Tongue (tissue), 3 donors: ENCODE measurements at places on chromosomes 1 and 21.
A peak's percentile ranks its signal among the peaks of the same experiment; 100 is the strongest.

- DNase-seq: peak; percentile 93
Observed at GRCh38 chr1:203306089-203306964, 1.0 kb downstream of the BTG2 start.

DNA sequence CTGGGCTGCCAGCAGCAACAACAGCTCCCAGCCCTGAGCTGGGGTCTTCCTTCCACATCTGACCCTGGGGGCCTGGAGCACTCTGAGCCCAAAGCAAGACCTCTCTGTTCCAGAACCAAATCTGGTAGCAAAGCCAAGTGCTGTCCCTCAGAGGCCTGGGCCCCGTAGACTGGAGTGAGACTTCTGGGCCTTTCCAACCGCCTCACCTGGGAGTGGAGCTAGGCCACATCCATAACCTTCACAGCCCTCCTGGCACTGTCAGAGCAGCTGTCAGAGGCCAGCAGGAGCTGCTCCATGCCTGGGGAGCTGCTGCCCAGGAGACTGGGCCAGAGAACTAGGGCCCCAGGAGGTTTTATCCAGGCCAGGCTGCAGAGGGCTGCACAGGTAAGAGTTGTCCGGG is 15.4 kb upstream of the SLC5A9 start:
- no peak for DNase-seq

DNA sequence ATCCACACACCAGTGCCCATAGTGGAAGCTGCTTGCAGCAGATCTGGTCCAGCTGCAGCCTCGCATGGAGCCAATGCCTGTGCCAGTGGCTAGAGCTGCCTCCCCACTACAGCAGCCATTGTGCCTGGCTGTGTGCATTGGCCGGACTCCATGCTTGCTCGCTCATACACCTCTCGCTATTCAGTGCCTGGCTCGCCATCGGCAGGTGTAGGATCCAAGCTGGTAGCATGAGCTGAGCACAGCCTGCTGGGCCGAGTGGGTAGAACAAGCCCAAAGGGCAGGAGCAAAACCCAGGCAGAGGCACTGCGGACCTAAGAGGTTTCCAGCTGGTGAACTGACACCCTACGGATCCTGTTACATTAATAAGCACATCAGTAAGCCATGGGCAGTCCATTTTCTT is 1184.1 kb downstream of the AMY1C start:
- no peak for DNase-seq

- DNase-seq: no peak
Observed at GRCh38 chr1:56948403-56949023, 17.3 kb downstream of the C8B start.

- DNase-seq: peak; percentile 56
Observed at GRCh38 chr1:100606438-100606837, 68.5 kb downstream of the GPR88 start.
